NCI-H2107 (cell line): ENCODE measurements at places on chromosomes 6 and 20.

GRCh38 chr6:38644951-38645350 lies 5.2 kb upstream of the BTBD9 start:
- no peak for DNase-seq

DNA sequence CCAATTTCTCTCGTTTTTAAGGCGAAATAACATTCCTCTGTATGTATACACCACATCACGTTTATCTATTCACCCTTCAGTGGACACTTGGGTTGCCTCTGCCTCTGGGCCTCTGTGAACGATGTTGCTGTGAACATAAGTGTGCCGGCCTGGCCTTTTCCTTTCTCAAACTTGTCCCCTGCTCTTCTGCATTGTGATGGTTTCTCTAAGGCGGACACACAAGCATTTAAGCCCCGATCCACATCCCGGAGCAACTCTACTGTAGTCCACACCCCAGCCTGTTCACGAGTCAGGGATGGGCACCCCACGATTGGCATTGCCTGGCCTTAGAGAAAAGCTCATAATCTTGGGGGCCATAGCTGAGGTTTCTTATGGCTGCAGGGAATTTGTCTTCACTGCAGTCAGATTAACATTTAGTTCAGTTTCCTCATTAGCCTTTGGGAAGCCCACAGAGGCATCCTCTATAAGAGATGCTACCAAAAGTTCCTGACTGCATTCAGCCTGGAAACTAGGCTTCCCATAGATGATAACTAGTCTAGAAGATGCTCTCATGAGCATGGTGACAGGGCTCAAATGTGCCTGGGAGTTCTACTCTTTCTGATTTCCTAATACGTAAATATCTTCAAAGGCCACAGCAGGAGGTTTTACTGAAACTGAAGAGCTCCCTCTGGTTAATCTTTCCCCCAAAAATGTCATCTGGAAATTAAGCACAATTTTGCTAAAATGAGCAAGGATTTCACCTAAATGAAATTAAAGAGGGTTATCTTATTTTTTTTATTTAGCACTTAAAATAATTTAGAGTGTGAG lies 762 bp downstream of the ZC3H12D start:
- no peak for DNase-seq

DNA sequence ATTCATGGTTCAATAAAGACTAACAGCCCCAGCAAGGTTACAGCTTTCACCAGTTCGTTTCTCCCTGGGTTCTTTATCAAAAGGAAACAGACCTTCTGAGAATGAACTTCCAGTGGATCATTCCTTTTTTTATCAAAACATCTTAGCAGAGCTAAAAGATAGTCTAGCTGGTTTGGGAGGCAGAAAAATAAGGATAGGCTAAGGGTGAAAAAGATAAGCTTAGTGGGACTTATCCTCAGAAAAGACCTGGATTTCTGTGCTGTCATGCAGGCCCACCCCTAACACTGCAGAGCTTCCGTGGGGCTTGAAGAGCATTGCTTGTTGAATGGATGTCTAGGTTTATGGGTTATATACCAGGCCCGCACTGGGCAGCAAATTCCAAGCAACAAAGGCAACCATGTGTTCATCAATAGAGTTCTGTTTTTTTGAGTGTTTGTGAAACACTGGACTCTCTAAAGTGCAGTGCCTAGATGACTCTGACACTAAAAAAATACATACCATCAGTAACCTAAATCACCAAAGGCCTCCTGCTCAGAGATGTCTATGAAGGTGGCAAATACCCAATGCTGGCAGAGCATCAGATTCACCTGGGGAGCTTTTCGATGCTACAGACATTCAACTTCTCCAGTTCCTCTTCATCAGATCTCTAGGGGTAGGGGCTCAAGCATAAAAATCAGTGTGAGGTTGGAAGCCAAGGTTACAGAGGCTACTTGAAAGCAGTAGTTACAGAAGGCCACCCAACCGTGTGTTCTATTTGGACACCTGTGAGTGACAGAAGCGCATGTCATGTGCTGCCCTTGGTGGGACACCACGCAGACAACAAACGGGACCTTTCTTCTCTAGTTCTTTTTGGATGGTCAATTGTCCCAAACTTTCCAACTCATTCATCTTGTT lies 53.0 kb downstream of the TNFAIP3 start:
- no peak for DNase-seq

GRCh38 chr20:10465135-10465534 lies 30.0 kb downstream of the SLX4IP start:
- no peak for DNase-seq

GRCh38 chr6:129863664-129864063 lies 2.5 kb upstream of the TMEM244 start:
- DNase-seq: no peak

DNA sequence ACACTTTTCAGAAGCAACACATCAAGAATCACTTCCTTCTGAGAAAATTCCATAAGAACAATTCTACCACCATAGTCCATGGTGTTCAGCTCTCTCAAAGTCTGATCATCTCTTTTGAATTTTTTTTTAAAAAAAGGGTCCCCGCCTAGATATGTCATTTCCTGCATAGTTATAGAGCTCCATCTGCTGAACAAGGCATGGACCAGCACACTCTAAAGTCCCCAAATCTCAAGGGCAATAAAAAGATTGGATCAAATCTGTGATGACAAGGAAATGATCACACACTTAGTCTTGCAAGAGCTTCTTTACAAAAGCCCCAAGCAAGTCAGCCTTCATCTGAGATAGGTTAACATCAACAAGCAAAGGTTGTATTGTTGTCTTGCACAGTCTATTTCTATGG lies 100.7 kb upstream of the STMND1 start:
- no peak for DNase-seq

- DNase-seq: no peak
Measured at GRCh38 chr20:34262488-34263288, 21.5 kb downstream of the ASIP start.

- no peak for DNase-seq
Measured at GRCh38 chr6:43712579-43712978, 25.0 kb upstream of the MRPS18A start.

- no peak for DNase-seq
Measured at GRCh38 chr6:53593001-53593488, 48.1 kb upstream of the GCLC start.

DNA sequence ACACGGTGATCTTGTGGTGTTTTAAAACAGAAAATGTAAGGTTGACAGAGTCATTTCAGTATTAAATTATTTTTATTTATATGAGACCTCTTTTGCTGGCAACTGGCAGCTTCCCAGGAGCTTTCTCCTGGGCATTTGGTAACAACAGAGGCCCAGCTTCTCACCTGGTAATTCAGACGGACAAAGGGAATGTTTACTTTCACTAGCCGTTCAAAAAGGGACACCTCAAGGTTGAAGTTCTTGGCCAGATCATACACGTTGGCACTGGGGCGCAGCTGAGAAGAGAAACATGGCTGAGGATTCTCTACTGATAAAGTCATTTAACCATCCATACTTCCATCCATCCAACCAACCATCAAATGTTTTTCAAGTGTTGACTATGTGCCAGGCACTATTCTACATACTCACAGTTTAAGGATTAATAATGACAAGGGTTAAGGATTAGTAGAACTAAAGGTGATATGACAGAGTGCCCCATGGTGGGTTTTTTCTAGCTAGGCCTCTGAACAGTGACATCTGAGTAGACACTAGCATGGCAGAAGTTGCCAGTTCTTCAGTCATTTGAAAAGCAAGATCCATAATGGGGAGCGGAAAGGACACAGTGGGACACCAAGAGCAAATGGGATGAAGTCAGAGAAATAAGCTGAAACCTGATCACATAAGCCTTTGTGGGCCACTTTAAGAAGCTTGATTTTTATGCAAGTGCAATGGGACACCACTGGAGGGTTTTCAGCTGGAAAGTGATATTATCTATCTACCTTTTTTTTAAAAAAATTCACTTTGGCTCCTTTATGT lies 25.1 kb downstream of the ZNFX1 start:
- peak; percentile 57 for DNase-seq

- DNase-seq: no peak
Measured at GRCh38 chr20:41453010-41453950, 86.7 kb upstream of the EMILIN3 start.

- DNase-seq: no peak
Measured at GRCh38 chr6:53573299-53573698, 28.4 kb upstream of the GCLC start.

GRCh38 chr20:63520504-63520933 lies at the start of gene PPDPF:
Gene PPDPF (plus strand): TSS chr20:63520765. CDS start chr20:63521309, 544 bp downstream.
- peak; percentile 85 for DNase-seq

DNA sequence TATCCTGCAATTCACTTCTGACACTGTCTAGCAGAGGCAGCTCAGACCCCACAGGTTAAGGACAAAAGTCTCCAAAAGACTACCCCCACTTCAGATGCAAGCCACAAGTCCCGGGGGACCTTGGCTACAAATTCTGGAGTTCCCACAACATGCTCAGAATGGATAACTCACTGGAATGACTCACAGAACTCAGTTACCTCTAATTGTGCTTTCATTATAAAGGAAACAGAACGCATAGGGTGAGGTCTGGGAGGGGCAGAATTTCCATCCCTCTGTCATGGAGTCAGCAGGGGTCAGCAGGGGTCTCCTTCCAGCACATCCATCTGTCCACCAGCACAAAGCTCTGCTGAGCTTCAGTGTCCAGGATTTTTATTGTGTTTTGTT lies 184.2 kb downstream of the CDH4 start:
- no peak for DNase-seq

- DNase-seq: no peak
Measured at GRCh38 chr20:16459019-16459700, 114.1 kb downstream of the KIF16B start.

DNA sequence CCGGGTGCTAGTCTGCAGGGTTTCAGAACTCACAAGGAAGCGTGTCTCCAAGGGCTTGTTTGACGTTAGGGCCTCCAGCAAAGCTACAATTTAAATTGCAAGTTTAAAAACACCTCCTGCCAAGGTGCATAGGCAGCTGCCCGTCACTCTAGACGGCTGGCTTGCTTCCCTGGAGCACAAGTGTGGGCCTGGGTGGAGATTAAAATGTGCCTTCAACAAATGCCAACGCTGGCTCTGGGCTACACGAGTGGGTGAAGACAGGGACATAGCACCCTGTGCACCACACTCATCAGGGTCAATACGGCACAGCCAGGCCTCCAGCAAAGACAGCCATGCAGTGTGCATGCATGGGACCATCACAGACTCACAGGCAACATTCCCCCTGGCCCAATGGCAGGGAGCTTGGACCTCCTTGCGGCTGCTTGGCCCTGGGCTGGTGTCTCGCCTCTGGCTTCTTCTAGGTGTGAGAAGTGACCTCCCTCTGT lies 48.4 kb upstream of the FRMD1 start:
- DNase-seq: no peak

- peak; percentile 16 for DNase-seq
Measured at GRCh38 chr6:32982084-32982701, 13.8 kb downstream of the BRD2 start.

DNA sequence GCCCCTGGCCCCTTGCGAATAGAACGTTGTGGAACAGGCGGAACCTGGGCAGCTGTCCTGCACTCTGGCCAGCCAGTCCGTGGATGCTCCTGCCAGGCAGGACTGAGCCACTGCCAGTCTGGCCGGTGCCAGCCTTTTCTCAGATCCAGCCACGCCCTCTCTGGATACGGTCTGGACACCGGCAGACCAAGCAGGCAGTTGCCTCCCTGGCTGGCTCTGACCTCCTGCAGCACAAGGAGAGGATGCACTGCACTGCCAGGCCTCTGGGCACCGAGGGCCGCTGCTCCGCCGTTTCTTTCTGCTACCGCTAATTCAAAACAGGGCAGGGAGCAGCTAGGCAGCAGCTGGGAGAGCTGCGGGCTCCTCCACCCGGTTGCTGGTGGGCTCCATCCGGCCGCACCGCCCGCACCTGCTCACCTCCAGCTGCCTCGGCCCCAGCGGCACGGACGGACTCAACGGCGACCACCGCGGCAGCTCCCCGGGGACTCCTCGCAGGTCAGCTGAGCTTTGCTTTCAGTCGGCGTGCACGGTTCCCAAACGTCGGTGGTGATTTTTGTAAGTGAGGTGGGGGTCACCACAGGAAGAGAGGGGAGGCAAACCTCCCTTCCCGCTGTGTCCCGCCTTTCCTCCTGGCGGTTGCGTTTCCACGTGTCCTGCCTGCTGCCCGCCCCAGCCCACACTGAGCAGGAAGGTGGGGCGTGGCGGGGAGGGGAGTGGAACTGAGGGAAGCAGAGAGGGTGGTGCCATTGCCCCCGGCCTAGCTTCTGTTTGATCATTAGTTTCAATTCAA lies 30.3 kb upstream of the AFDN start:
- DNase-seq: no peak

DNA sequence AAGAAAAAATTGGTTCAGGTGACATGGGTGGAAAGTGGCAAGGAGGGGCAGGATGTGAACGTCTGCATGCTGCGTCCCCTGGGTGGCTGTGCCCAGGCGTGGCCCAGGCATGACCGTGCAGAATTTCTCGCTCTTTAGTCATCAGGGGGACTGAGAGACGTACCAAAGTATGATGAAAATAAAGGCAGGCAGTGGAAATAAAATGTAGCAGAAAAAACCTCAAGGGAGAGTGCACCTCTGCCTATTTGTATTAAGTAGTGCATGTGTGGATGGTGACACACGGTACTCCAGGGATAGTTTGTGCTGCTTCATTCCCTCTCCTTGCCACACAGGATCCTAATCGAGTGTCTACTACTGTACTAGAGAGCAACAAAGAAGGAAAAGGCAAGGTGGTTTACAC lies 81.1 kb downstream of the ATP9A start:
- no peak for DNase-seq

GRCh38 chr6:157194643-157195042 lies 128.7 kb downstream of the TMEM242 start:
- DNase-seq: no peak

DNA sequence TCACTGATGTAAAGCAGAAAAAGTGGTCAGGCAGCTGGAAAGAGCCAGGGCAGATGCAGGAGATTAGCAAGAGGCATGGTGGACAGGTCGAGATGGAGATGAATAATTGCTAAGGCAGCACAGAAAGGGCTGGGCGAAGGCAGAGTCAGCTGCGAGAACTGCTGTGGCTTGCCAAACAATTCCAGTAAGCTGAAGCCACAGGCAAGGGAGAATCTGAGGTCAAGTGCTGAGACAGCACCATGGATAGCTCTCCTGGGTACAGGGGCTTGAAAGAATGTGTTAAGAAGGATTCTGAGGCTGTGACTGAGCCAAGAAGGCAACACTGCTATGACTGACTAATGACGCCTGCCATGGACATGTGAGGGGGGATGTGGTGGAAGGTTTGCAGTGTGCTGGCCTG lies 220.8 kb upstream of the FOXA2 start:
- no peak for DNase-seq

GRCh38 chr6:28615955-28616747 lies 90.5 kb downstream of the GPX5 start:
- DNase-seq: no peak

- no peak for DNase-seq
Measured at GRCh38 chr6:47116086-47116485, 74.0 kb upstream of the ADGRF1 start.

DNA sequence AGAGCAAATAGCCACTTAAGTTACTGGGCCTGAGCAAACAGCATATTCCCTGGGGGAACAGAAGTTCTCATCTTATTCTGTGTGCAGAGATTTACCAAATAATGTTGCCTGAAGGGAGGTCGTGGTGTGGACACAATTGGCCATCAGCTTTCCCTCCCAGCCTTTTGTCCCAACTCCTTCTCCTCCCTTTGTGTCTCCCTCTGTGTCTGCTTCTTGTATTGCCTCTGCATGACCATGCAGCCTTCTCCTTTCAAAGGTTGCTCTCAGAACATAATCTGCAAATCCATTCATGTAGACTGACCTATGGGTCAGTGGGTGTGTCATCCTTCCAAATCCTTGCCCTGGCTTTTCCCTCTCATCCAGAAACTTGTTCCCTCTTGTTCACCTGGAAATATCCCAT lies 150.3 kb upstream of the INSM1 start:
- no peak for DNase-seq
